ENCODE measurements at places on chromosomes 13 and 19.

DNA sequence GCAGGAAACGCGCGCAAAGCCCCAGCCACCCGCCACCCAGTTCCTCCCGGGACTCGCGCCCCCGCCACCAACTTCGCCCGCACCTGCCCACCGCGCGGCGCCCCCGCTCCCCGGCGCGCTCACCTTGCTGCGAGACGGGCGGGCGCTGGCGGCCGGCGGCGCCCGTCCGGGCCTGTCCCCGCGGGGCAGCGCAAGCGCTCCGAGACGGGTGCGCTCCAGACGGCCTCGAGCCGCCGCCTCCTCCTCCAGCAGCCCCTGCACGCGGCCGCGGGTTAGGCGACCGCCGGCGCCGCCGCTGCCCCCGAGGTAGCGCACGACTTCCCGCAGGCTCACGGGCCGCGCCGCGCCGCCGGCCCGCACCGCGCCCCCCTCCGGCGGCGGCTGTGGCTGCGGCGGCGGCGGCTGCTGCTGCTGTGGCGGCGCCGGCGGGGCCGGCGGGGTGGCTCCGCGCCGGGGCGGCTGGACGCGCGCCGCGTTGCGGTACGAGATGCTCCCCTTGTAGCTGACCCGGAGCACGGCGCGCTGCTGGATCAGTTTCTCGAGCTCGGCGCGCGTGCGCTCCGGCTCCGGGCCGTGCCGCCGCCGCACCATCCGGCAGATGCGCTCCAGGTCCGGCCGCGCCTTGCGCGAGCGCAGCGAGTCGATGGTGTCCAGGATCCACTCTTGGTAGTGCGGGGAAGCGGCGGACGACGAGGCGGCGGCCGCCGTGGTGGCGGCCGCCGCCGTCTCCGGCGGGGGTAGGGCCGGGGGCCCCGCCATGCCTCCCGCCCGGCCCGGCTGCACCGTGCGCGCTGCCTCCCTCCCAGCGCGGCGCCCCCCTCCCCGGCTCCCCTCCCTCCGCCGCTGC is 666 bp downstream of the SAMD1 start:
- DNase-seq, result no peak

DNA sequence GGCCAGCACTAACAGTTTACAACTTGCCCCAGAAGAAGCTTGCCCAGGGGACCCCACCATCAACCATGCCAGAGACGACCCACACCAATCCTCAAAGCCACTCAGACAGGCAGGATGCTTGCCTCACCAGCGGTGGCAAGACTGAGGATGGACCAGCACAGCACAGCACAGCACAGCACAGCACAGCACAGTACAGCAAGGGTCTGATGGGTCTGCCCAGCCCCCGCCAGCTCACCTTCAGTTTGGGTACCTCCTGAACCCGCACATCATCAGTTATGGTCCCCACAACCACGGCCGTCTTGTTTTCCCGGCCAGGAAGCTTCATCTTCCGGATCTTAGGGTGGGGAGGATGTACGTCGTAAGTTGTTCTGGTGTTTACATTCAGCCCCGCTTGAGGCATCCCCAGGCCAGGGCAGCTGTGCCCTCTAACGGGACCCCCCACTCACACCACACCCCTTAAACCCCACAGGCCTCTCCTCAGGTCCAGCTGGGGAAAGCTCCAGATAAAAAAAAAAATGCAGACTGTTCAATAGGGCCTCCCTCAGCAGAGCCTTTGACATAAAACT is 1.7 kb upstream of the FAM83E start:
- no peak for DNase-seq

- no peak for DNase-seq
Measured at GRCh38 chr19:28074773-28075172, 1138.2 kb downstream of the UQCRFS1 start.

DNA sequence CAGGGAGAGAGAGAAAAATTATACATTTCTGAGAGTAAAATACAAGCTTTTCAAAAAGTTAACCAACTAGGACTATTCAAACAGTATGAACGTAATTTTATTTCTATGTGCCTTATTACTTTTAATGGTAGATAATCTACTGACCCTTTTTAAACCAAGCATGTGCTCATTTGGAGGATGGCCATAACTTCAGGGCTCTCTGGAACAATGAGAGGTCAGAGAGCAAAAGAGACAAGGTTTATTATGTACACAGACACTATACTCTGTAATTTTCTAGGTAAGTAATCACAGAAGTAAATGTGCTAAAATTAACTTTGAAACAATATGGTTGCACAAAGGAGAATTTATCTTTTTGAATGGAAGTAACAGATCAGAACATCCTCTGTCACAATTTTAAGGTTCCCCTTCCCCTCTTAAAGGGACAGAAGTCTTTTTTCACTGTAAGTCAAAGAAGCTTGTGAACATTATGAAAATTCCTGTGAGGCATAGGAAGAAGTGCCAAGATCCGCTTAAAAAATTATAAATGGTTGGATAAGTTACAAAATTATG is 1.0 kb downstream of the POSTN start:
- no peak for DNase-seq

- no peak for DNase-seq
Measured at GRCh38 chr13:101262306-101262705, 154.0 kb downstream of the NALCN start.

GRCh38 chr13:52085421-52085820 is 43.5 kb downstream of the NEK5 start:
- DNase-seq, result no peak

GRCh38 chr13:58946274-58946673 is 1217.5 kb downstream of the DIAPH3 start:
- DNase-seq, result no peak

- DNase-seq, result no peak
Measured at GRCh38 chr13:111202745-111203144, 87.6 kb downstream of the ARHGEF7 start.

DNA sequence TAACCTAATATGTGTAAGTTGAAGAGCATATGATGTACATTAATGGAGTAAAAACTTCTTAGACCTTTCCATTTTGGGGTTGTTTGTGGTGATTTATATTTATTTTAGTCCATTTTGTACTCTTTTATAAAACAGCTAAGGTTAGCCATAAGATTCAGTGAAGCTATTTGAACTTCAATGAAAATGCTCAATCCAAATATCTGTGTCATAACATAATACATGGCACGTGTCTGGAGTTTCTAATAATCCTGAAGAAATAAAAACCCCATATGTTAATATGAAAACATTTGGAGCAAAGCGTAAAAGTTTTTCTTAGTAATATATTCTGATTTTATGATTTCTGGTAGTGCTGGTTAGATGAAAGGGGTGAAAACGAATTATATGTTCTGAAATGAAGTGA is 1729.7 kb downstream of the PCDH9 start:
- no peak for DNase-seq

GRCh38 chr13:37070956-37071355 is 11.5 kb upstream of the SUPT20H start:
- DNase-seq, result no peak

DNA sequence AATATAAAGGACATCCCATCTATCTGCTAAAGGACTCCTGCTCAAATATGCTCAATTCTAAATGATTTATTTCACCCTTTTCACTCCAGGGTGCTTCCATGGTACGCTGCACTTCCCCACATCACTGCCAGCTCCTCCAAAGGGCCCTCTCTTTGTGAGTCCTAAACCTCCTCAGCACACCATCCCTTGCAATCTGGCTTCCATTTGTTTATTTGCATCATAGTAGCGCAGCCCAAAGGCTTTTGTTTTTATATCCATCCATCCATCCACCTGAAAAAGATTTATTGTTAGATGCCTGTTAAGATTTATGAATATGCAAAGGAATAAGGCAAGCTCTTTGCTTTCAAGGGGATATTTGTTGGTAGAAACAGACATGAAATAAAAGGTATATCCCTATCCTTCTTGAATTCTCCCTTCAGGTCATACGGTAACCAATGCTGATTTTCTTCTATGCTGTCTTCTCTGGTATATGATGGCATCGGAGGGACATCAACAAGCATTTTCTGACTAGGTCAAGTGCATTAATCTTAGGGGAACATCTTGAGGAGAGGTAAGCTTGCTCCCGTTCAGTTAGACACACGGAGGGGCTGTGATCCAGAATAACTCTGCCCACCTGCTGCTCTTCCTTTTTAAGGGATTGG is 397.6 kb downstream of the LIG4 start:
- no peak for DNase-seq

DNA sequence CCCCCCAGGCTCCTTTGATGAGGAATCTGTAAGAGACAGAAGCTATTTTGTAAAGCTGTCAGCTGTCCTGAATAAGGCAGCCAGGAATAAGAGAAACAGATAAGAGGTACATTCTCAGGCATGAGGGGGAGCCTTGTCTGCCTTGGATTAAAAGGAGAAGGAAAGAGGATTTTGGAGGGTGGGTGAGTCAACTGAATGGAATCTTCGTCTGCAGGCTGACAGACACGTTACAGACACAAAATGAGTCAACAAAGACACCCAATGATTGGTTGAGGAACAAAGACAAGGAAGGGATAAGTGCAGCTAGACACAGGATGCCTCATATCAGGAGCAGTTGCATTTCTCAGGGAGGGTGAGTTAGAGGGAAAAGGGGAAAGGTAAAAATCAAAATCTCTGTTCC is 162.5 kb downstream of the OLFM4 start:
- DNase-seq, result no peak

GRCh38 chr19:757811-758668 is 7.1 kb downstream of the MISP start:
- no peak for DNase-seq

GRCh38 chr13:100983111-100983510 is 308.5 kb upstream of the TMTC4 start:
- no peak for DNase-seq
